ENCODE measurements at places on chromosomes 5 and 9.

DNA sequence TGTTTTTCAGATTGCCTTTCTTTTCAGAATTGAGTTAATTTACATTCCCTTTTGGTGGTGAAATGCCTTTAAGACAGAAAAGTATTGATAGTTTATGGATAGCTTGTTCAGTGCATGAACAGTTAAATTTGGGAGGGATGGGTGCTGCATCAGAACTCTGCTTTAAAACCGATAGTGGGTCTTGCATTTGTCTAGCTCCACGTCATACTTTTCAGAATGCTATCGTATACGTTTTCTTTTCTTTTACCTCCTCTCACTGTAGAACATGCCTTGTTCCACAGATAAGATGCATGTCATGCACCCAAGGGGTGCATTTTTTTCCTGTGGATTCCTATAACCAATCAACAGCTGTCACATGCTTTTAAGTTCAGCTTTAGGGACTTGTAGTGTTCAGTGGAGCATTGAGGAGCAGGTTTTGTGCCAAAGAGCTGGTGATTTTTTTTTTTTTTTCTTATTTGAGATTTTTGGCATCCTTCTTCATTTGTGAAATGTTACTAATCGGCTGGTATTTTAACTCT, 2.3 kb downstream of the SLC44A1 start:
- DNase-seq, result no peak

- no peak for DNase-seq
Observed at GRCh38 chr5:173633304-173633703, 16.9 kb upstream of the BOD1 start.

GRCh38 chr5:51039424-51040329, 343.6 kb upstream of the ISL1 start:
- DNase-seq, result no peak

- no peak for DNase-seq
Observed at GRCh38 chr5:59746241-59746765, 147.2 kb downstream of the PDE4D start.

DNA sequence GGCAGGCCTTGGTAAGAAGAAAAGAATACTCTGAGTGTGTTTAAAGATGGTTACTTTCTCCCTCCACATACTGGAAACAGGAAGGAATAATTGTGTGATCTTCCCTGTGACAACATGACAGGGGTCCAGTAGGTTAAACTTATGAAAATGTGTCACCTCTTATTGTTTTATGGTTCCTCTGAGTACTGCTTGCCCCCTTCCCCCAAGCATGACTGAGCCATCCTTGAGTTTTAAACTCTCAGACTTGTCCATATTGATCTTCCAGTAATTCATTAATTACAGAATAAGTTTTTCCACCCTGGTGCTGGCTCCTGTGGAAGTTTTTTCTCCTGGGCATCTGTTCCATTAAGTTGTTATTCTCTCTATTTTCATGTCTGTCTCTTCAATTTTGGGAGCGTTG, 95.8 kb downstream of the CNTLN start:
- DNase-seq, result no peak

GRCh38 chr9:95722141-95722540, 153.3 kb upstream of the ERCC6L2 start:
- no peak for DNase-seq

DNA sequence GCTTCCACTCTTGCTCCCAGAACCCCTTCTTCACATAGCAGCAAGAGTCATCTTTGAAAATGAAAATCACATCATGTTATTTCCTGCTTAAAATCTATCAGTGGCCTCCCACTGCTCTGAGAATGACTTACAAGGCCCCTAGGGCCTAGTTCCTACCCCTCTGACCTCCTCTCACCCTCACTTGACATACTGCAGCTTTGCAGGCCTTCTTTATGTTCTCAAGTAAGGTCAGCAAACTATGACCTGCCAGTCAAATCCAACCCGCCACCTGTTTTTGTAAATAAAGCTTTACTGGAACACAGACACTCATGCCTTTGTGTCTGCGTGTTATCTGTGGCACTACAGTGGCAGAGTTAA, 185.7 kb downstream of the NR3C1 start:
- no peak for DNase-seq

Measured in right renal pelvis (tissue), 4 donors.